LHCN-M2 (cell line): ENCODE measurements at places on chromosomes 4 and X. TPM values are rescaled to one million over a fixed set of nuclear protein-coding genes. Genes with fewer than 3 reads are reported as not detected.

- DNase-seq, result peak; percentile 76
Observed at GRCh38 chr4:127400731-127401346, 231.9 kb upstream of the INTU start.

- peak; percentile 18 for DNase-seq
Observed at GRCh38 chr4:182145334-182145905, 97.8 kb upstream of the TENM3 start.

- DNase-seq, result no peak
Observed at GRCh38 chrX:40109288-40110008, 11.7 kb upstream of the BCOR start.

- no peak for DNase-seq
Observed at GRCh38 chr4:53562409-53562808, 28.9 kb downstream of the LNX1 start.

GRCh38 chrX:154472685-154473632 lies 6.1 kb downstream of the LAGE3 start:
- no peak for DNase-seq

GRCh38 chr4:77413766-77414165 lies 191.9 kb upstream of the CXCL13 start:
- no peak for DNase-seq

DNA sequence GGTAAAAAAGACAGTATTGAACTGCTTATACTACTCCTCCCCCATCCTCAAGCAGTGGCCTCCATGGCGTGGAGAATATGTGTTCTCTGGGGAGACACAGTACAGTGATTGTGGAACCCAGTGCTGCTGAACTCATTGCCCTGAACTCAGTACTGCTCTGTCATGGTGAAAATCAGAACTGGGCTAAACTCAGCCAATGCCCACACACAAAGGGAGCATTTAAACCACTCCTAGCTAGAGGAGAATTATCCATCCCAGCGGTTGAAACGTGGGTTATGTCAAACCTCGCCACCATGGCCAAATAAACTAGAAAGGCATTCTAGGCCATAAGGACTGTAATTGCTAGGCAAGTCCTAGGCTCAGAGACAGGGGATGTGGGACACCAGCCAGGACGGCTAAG lies 131.8 kb downstream of the SPOCK3 start:
- DNase-seq, result no peak

DNA sequence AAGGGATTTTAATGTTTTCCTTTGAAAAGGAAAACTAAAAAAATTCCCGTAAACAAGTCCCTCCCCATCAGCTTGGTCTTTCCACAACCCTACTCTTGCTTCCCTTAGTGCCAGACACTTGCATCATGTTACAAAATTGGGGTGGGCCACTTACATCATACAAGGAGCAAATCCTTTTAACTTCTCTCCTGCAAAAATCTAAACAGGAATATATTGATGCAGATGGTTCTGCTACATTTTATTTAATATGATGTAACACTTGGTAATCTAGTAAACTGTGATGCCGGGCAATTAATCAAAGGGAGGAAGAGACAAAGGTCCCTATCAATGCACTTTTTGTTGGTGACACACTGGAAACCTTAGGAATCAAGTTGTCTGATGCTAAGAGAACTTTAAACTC lies 125.3 kb downstream of the UBE2K start:
- DNase-seq, result peak; percentile 24

DNA sequence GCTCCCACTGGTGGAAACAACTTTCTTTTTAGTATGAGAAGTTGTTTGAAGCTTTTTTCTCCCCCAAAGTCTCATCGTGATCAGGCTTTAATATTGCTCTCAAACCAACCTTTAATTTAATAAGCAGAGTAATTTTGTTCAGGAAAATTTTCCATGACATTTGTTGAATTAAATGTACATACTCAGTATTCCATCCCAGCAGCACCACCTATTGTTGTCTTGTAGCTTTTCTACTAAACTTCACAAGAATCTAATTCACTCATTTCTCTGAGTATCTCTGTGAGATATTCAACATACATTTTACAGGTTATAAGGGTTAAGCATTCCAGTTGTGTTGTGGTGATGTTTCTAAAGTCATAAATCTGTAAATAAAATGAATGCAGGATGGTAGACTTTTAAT lies 218.3 kb upstream of the HAND2 start:
- no peak for DNase-seq

- no peak for DNase-seq
Observed at GRCh38 chrX:17376431-17377077, 1.6 kb downstream of the NHS start.

DNA sequence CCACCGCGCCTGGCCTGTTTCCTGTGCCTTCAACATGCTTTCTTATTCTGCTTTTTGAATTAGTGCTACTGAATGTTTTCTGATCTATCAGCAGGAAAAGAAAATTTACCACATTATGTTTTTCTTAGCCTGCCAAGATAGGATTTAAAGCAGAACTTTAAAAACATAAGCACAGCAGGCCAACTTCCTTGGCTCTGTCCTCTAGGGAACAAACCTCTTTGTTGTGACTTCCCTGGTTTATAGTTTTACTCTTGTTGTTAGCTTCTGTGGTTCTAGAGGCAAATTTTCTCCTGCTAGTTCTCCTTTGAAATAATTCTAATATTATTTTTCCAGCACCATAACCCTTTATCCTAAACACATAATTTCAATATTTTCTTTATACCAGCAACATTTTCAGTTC lies 605.1 kb downstream of the ADGRL3 start:
- DNase-seq, result no peak

- DNase-seq, result peak; percentile 96
Observed at GRCh38 chr4:128571747-128572146, 237.8 kb upstream of the JADE1 start.

GRCh38 chr4:15832523-15833451 lies 54.7 kb downstream of the CD38 start:
- DNase-seq, result no peak

- DNase-seq, result no peak
Observed at GRCh38 chr4:163768014-163768413, 273.5 kb downstream of the TMA16 start.

GRCh38 chrX:118630848-118631247 lies 96.6 kb upstream of the IL13RA1 start:
- no peak for DNase-seq

- peak; percentile 1 for DNase-seq
Observed at GRCh38 chrX:30513284-30513683, 64.3 kb downstream of the TASL start.

The CTAG1A gene
- not detected in 2 replicates for total RNA-seq

The CLDN24 gene
- total RNA-seq, result not detected in 2 replicates

The SCML2 gene
- total RNA-seq, result 4.2 and 5.6 TPM in 2 replicates

The TCEAL7 gene
- total RNA-seq, result 61.0 and 66.2 TPM in 2 replicates

The PROM1 gene
- total RNA-seq, result not detected in 2 replicates

The SERTM2 gene
- not detected in 2 replicates for total RNA-seq

The GNRHR gene
- total RNA-seq, result not detected in 2 replicates

The TMPRSS11D gene
- total RNA-seq, result not detected in 2 replicates
